ENCODE measurements at places on chromosomes 12 and 14.

- DNase-seq = no peak
Observed at GRCh38 chr14:76918256-76918781, 92.1 kb downstream of the LRRC74A start.

GRCh38 chr12:83322809-83323208, 636.1 kb downstream of the TMTC2 start:
- no peak for DNase-seq

DNA sequence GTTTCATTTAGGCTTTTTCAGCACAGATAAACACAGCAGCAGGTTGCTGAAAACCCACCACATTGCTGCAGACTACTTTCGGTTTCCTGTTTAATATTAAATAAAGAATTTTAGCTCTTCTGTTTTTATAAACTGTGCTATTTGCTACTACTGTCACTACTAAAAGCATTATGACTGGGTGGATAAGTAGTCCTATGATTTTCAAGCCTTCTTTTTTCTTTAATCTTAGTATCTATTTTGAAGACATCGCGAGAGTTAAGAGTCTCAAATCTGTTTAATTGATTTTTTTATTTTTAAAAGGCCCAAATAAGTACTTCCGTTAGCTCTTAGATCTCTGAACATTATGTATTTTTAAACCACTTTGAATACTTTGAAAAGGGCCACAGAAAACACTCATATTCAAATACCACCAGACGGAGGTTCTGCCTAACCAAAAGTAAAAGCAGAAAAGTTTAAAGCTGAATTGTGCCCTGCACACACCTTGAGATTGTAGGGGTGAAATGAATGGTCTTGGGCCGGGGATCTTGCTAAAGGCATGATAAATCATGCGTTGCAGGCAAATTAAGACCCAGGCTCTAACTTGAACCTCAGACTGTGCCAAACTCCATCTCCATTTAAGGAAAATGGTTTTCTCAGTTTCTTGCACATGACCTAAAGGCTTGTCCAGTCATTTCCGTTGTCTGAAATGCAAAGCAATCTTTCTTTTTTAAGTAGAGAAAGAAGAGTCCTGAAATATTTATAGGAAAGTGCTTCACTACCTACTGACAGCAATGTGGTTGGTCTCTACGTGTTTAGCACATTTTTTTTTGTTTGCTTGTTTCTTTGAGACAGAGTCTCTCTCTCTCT, 13.6 kb upstream of the FOXN3 start:
- DNase-seq = peak; percentile 55

DNA sequence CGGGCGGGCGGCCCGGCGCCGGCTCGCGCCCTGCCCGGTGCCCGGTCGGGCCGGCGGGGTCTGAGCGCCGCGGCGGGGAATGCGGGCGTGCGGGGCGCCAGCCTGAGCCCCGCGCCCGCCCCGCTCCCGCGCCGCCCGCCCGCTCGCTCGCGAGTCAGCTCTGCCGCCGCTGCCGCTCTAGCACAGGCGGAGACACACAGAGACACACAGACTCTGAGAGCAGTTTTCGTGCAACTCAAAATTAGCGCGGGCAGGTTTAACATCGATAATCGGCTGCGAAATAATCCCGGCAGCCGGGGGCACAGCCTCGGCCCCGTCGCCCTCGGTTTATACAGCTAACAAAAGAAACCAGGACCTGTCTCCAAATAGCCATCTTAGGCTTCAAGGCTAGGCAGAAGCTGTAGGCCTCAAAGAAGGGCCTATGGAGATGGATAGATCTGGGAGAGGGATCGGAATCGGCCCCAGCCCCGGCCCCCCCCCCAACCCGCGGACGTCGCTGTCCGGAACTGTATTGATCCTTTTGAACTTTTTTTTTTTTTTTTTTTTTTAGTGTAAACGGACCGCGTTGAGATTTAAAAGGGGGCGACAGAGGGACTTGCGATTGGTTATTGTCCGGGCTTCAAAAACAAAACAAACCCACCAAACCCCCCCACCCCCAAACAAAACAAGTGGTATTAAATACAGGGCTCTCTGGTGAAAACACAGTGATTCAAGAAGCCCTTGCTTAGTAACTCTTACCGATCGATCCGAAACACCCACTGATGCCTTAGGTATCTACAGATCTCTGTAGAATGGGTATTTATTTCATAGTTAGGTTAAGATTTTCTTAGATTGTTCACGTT, 1.1 kb downstream of the ARID2 start:
- DNase-seq = peak; percentile 58

DNA sequence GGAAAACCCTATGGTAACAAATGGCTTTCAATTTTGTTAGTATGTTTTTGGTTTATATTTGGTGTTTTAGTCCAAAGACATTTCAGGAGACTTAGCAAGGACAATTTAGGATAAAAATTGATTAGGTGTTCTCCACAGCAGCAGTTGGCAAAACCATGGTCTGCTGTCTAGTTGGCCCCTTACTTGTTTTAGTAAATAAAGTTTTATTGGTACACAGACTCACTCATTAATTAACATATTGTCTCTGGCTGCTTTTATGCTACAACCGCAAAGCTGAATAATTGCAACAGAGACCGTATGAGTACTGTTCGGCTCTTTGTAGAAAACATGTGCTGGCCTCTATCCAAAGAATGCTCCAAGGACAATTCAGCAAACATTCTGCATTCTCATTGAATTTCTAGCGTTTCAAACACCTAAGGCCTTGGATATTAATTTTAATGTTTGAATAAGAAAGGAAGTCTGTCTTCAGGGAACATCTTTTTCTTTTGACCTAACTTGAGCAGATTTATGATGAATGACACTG, 77.7 kb downstream of the CCDC92 start:
- no peak for DNase-seq

DNA sequence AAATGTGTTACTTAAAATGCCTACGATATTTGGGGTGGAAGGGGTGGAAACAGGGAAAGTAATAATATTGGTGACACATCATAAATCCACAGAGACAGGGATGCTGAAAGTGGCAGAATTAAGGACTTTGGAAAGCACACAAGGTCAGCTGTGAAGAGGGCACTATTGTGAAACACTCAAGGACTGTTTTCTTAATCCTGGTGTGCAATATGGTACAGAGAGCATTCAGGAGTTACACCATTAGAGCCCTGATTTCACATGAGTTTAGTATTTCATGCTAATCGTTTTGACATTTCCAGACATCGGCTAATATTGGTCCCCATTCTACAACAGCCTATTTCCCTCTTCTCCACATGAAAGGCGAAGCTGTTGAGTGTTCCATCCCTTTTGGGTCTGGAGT, 219.2 kb downstream of the MSRB3 start:
- no peak for DNase-seq

- DNase-seq = no peak
Observed at GRCh38 chr14:31933716-31934115, 143.4 kb upstream of the ARHGAP5 start.

DNA sequence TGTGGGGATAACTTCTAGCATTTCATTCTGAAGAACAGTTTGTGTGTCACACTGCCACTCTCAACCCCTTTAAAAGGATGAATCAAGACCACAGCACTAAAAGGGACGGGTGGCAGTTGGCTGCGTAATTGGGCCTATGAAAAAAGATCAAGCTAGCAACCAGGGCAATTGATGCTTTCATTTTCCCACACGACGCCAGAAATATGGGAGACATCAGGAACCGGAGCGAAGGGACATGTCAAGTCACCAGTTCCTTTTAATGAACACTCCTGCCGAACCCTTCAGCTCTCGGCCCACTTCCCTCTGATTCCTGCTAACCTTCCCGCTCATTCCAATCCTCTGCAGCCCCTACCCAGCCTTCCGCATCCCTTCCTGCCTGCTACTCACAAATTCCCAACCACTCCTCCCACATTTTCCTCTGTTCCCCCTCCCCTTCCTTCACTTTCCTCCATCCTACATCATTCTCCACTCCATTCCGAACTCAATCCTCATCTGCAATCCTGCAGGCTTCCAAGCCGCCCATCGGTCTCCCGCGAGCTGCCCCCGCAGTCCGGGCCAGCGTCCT, 753 bp downstream of the CSRNP2 start:
- DNase-seq = peak; percentile 41

- no peak for DNase-seq
Observed at GRCh38 chr12:59118356-59118755, 198.1 kb upstream of the LRIG3 start.

GRCh38 chr14:102248121-102248520, 56.8 kb downstream of the MOK start:
- DNase-seq = no peak

- DNase-seq = no peak
Observed at GRCh38 chr12:91959220-91959619, 186.4 kb downstream of the BTG1 start.

GRCh38 chr12:63308671-63309070, 157.7 kb upstream of the AVPR1A start:
- no peak for DNase-seq

GRCh38 chr14:42710071-42710470, 1103.4 kb downstream of the LRFN5 start:
- DNase-seq = no peak

DNA sequence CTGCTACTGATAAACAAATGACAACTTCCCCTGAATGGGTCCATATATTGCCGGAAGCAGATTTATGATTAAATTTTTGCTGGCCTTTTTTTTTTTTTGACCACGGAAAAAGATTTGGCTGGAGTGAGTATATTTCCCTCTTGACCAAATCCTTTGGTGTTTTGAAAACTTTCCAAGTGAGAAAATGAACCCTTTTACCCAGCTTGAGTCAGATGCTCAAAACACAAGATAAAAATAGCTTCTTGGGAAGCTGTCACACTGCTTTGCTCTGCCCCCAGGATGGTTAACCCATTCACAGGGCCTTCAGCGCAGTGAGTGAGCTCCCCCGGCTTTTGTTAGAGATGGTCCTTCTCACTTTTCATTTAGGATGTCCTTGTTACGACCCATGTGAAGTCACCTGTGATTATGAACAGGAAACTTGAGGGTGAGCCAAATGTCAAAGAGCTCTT, 224.3 kb downstream of the PELI2 start:
- no peak for DNase-seq

DNA sequence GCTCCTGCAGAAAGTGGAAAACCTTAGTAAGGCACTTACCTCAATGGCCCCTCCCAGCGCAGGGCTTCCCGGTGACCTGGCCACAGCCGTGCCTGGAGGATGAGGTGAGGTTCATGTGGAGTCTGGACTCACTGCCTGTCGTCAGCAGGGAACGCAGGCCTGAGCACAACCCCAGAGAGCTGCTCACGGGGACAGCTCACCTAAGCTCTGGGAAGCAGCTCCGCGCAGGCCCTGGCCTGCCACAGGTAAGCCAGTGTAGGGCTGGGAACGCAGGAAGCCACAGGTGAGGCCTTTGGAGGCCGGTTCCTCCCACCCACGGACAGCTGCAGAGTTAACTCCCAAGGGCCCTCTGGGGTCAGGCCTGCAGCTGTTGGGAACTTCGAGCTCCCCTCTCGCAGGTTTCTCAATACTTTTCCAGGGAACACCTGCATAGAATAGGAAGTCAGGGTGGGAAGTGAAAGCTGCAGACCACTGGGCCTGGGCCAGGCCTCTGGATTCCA, 32.7 kb downstream of the ANAPC7 start:
- no peak for DNase-seq

GRCh38 chr12:24839268-24839791, 109.6 kb downstream of the BCAT1 start:
- DNase-seq = peak; percentile 14

DNA sequence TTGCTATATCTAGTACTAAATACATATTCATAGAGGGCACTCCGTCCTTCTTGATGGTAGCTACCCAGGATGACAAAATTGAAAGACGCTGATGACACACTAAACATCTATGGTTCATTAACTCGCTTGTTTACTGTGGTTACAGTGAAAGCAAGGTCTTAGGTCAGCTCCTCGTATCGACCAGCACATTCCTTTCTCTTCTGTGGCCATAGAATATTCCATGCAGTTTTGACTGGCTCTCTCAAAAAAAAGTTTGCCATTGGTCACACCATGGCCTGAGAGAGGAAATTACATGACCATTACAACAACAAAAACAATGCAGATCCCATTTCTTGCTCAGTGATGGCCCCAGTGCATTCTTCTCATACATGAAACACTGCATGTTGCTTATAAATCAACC, 411.4 kb upstream of the SOX5 start:
- no peak for DNase-seq

DNA sequence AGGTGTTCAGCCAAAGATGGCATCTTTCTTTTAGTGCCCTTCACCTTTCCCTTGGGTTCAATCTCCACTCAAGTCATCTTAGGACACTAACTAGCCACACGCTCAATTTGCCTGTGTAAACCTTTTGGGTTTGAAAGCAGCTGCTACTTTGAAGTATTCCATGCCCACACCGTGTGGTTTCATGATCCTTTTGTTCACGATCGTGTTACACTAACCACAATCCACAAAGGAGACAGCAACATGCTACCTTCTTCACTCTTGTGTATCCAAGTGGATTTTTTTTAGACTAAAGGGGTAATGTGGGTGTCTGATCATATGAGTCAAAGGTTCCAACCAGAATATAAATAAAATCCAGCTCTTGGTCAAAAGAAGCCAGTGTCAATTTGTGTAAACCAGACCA, 122.7 kb upstream of the FAR2 start:
- DNase-seq = no peak

GRCh38 chr12:108826807-108827721, 30.3 kb downstream of the SSH1 start:
- no peak for DNase-seq

DNA sequence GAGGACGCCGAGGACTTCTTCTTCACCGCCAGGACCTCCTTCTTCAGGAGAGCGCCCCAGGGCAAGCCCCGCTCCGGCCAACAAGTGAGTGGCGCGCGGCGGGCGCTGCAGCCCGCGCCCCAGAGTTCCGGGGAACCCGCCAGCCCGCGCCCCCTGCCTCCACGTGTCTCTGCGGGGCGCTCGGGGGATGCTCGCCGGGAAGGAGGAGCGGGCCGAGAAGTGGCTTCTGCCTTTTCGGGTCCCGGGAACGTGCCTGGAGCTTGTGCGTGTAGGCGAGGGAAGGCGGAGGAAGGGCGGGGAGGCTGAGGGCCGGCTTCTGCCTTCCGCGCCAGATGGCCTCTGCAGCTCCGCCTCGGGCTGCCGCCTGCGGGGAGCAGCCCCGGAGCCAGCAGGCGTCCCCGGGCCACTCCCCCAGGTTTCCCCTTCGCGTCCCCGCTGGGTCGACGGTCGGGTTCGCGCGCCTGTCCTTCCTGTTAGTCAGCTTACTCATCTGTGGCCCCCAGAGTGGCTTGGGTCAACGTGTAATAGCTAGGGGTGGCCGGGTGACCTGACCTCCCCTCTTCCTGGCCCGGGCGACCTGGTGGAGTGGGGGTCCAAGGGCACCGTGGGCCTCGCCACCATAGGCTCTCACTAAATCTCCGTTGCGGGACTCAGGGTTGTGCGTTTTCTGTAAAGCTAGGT, 505 bp downstream of the RASSF3 start:
- DNase-seq = peak; percentile 64

DNA sequence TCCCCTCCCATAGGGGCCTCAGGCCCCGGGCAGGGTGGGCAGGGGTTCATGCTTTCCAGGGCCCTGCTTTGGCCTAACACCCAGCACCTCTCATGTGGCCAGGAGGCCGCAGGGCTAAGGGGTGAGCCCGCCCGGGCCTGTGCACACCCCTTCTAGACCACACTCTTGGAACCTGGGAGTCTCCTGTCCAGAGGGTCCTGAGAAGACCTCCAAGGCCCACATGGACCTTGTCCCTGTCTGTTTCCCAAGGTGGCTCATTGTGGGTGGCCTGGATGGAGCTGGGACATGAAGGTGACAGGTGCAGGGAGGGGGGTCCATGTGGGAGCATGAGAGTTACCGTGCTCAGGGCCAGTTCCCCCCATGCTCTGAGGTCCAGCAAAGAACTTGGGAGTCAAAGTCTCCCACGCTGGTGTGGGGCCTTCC, 11.6 kb downstream of the DLK1 start:
- no peak for DNase-seq

All from CD4-positive, alpha-beta T cell treated with Interleukin-15 for 4 hours (primary cell).